ENCODE measurements at places on chromosomes 2 and 18.
A peak's percentile ranks its signal among the peaks of the same experiment; 100 is the strongest.

DNA sequence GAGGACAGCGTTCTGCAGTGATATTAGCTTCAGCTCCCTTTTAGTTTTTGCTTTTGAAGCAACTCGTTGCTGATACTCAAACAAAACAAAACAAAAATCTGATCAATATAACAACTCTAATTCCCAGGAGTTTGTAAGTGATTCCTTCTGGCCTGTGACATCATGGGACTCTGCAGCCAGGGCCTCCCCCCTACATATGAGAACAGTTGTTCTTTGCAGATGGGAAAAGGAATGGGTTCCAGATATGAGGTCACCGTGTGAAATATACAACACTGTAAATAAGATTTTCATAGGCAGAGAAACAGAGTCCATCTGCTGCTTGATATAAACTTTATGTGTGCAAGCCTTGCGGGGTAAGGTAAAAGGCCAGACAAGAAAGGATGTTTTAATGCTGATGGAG lies 56.7 kb downstream of the DIS3L2 start:
- peaks cover 13% of the 10 kb centered on the region for H3K4me1 ChIP-seq
- H3K36me3 ChIP-seq: peaks cover 43% of the 10 kb centered on the region
- no peak overlapping the region for H3K4me3 ChIP-seq
- DNase-seq: no peak
- no peaks in the 10 kb centered on the region for H3K27me3 ChIP-seq

GRCh38 chr2:120275617-120276400 lies 23.2 kb downstream of the RALB start:
- H3K27me3 ChIP-seq: no peaks in the 10 kb centered on the region
- H3K4me3 ChIP-seq: no peak overlapping the region
- DNase-seq: no peak
- peaks cover 4% of the 10 kb centered on the region for H3K36me3 ChIP-seq

- H3K27me3 ChIP-seq: no peaks in the 10 kb centered on the region
- no peak overlapping the region for H3K27ac ChIP-seq
- no peak overlapping the region for H3K4me3 ChIP-seq
- no peak for DNase-seq
- H3K4me1 ChIP-seq: no peaks in the 10 kb centered on the region
Observed at GRCh38 chr18:57921708-57922107, 118.6 kb upstream of the ATP8B1 start.

DNA sequence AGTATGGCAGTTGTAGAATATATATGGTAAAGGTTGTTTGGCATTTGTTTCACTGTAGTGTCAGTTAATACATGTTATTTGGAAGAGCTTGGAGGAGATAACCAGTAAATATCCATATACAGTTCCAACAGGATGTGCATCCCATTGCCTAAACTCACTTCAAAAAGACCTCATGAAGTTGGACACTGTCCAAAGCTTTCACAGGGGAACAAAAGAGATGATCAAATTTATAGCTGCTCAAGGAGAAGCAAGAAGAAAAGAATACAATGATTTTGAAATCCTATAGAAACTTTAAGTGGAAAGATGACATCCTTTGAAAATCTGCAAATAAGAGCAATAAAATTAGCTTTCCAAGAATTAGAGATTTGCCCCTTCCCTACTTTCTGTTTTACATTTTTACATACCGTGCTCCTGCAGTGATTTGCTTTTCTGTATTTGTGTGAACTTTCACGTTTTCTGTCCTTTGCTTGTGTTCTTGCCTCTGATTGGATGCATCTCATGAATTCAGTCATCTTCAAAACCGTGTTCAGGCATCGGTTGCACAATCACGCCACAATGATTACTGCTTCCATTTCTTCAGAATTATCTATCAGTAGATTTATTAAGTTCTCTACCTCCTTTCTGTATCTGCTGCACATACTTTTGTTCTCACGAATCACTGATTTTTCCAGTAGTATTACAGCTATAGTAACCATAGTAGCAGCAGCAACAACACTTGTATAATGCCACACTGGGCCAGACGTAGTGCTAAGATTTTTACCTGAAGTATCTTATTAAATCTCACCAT lies 83.8 kb downstream of the PARD3B start:
- DNase-seq: no peak
- no peaks in the 10 kb centered on the region for H3K27me3 ChIP-seq
- no peaks in the 10 kb centered on the region for H3K4me1 ChIP-seq

- peak overlapping the region; percentile 71 for H3K27ac ChIP-seq
- no peaks in the 10 kb centered on the region for H3K4me1 ChIP-seq
- no peaks in the 10 kb centered on the region for H3K36me3 ChIP-seq
- peak overlapping the region; percentile 56 for H3K4me3 ChIP-seq
Observed at GRCh38 chr18:7946734-7947377, 379.7 kb downstream of the PTPRM start.

- peak; percentile 36 for DNase-seq
- no peaks in the 10 kb centered on the region for H3K36me3 ChIP-seq
- H3K27me3 ChIP-seq: no peaks in the 10 kb centered on the region
- H3K4me3 ChIP-seq: no peak overlapping the region
- no peaks in the 10 kb centered on the region for H3K4me1 ChIP-seq
Observed at GRCh38 chr2:136086253-136087016, 31.5 kb downstream of the CXCR4 start.

GRCh38 chr2:111904726-111905474 lies 6.5 kb downstream of the MERTK start:
- H3K27ac ChIP-seq: no peak overlapping the region
- H3K27me3 ChIP-seq: no peaks in the 10 kb centered on the region
- no peak for DNase-seq
- no peak overlapping the region for H3K4me3 ChIP-seq
- H3K36me3 ChIP-seq: no peaks in the 10 kb centered on the region

- H3K27ac ChIP-seq: no peak overlapping the region
- H3K27me3 ChIP-seq: no peaks in the 10 kb centered on the region
- H3K36me3 ChIP-seq: no peaks in the 10 kb centered on the region
- no peaks in the 10 kb centered on the region for H3K4me1 ChIP-seq
- no peak overlapping the region for H3K4me3 ChIP-seq
- DNase-seq: no peak
Observed at GRCh38 chr2:193476171-193476800, 1281.6 kb upstream of the TMEFF2 start.

GRCh38 chr18:50706199-50706598 lies 113.6 kb downstream of the MRO start:
- no peak overlapping the region for H3K27ac ChIP-seq
- H3K36me3 ChIP-seq: no peaks in the 10 kb centered on the region
- no peak overlapping the region for H3K4me3 ChIP-seq
- no peaks in the 10 kb centered on the region for H3K4me1 ChIP-seq
- no peaks in the 10 kb centered on the region for H3K27me3 ChIP-seq

- no peak for DNase-seq
- no peak overlapping the region for H3K27ac ChIP-seq
- H3K27me3 ChIP-seq: no peaks in the 10 kb centered on the region
- peaks cover 3% of the 10 kb centered on the region for H3K4me1 ChIP-seq
Observed at GRCh38 chr2:127953849-127954248, 68.1 kb upstream of the AMMECR1L start.

DNA sequence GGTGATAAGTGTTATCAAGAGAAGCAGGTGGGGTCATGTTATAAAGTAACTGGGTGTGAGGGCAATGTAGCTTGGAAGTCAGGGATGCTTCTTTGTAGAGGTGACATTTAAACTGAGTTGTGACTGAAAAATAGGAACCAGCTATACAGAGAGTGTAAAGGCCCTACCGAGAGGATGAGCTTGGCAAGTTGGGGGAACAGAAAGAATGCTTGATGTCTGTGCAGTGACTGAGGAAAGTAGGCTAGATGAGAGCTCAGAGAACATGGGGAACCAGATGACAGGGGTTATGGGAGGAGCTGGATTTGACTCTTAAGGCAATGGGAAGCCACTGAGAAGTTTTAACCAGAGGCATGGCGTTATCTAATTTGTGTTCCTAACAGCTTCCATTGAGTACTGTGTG lies 115.3 kb downstream of the DOCK10 start:
- no peak overlapping the region for H3K4me3 ChIP-seq
- H3K27ac ChIP-seq: peak overlapping the region; percentile 88

- H3K4me3 ChIP-seq: no peak overlapping the region
- peaks cover 5% of the 10 kb centered on the region for H3K4me1 ChIP-seq
- no peak overlapping the region for H3K27ac ChIP-seq
- H3K36me3 ChIP-seq: peaks cover 3% of the 10 kb centered on the region
- no peak for DNase-seq
- no peaks in the 10 kb centered on the region for H3K27me3 ChIP-seq
Observed at GRCh38 chr2:69434753-69435152, 2.5 kb downstream of the NFU1 start.

GRCh38 chr2:130776550-130776949 lies 21.2 kb downstream of the AMER3 start:
- no peaks in the 10 kb centered on the region for H3K4me1 ChIP-seq
- H3K27me3 ChIP-seq: no peaks in the 10 kb centered on the region
- H3K27ac ChIP-seq: no peak overlapping the region
- H3K4me3 ChIP-seq: no peak overlapping the region
- H3K36me3 ChIP-seq: no peaks in the 10 kb centered on the region
- no peak for DNase-seq

DNA sequence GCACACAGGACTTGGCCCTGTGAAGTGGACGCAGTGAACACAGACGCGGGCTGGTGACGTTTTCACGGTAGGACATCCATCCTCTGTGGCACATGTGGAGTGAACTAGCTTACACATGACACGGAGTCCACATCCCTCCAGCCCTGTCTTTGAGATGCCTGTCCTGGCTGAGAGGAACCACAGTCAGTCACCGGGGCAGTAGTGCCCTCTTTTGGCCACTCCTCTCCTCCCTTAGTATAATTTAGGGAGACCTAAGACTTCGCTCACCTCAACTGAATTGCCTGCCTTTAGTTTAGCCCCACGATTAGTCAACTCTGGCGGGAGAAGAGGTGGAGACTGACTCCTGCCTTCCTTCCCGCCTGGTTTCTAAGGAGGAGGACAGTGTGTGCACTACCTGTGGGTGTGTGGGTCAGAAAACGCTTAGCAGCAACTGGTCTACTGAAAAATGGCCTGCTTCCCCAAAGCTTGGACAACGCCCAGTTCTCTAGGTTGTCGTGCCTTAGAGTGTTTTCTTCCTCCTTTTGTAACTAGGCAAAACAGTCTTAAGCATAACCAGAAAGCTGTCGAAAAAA lies 70.6 kb downstream of the MBP start:
- H3K27me3 ChIP-seq: no peaks in the 10 kb centered on the region
- no peak for DNase-seq
- no peaks in the 10 kb centered on the region for H3K36me3 ChIP-seq
- H3K4me1 ChIP-seq: 0 out of 2 replicates have a peak, but pooled peaks cover 11% of the 10 kb centered on the region

DNA sequence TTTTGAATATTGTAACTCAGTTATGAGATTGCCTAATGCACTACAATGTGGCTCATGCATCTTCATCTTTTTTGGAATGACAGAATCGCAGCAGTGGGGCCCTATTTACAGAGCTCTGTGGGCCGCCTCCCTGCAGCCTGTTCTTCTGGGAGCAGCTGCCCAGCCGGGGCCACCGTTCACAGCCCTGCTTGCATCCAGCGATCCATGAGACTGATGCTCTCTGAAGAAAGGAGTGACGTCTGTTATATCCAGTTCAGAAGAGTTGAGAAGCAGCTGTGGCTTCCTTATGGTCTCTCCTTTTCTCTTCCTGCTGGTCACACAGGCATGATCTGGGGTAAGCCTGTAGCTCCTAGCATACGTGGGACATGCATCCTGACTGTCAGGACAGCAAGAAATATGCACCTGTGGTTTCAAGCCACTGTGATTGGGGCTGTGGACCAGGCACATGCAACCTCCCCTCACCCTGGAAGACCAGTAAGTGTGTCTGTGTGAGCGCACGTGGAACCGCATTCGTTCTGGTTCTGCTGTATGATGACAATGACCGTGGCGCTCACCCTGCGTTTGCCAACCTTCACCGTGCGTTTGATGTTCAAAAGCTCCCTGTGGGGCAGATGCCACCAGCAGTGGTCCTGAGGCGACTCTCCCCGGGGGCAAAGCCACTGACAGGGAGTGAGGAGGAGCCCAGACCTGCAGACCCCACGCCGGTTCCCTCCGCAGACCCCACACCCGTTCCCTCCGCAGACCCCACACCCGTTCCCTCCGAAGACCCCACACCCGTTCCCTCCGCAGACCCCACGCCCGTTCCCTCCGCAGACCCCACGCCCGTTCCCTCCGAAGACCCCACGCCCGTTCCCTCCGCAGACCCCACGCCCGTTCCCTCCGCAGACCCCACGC lies 189.8 kb downstream of the TMEM18 start:
- DNase-seq: no peak
- peaks cover 6% of the 10 kb centered on the region for H3K4me1 ChIP-seq
- no peak overlapping the region for H3K27ac ChIP-seq
- H3K27me3 ChIP-seq: no peaks in the 10 kb centered on the region

- H3K4me1 ChIP-seq: peaks cover 5% of the 10 kb centered on the region
- H3K4me3 ChIP-seq: no peak overlapping the region
- H3K27ac ChIP-seq: no peak overlapping the region
- no peaks in the 10 kb centered on the region for H3K36me3 ChIP-seq
- no peaks in the 10 kb centered on the region for H3K27me3 ChIP-seq
Observed at GRCh38 chr18:56096861-56097260, 508.9 kb upstream of the TCF4 start.

- DNase-seq: no peak
- peaks cover 34% of the 10 kb centered on the region for H3K4me1 ChIP-seq
- H3K27me3 ChIP-seq: no peaks in the 10 kb centered on the region
- no peak overlapping the region for H3K27ac ChIP-seq
Observed at GRCh38 chr2:47209622-47210021, 54.5 kb upstream of the STPG4 start.

GRCh38 chr2:6216234-6216633 lies 524.0 kb downstream of the SOX11 start:
- DNase-seq: no peak
- H3K36me3 ChIP-seq: no peaks in the 10 kb centered on the region
- no peak overlapping the region for H3K27ac ChIP-seq
- no peaks in the 10 kb centered on the region for H3K27me3 ChIP-seq
- no peak overlapping the region for H3K4me3 ChIP-seq

- no peak overlapping the region for H3K4me3 ChIP-seq
- no peak for DNase-seq
- H3K36me3 ChIP-seq: no peaks in the 10 kb centered on the region
- H3K27me3 ChIP-seq: no peaks in the 10 kb centered on the region
- peaks cover 5% of the 10 kb centered on the region for H3K4me1 ChIP-seq
Observed at GRCh38 chr2:173226899-173227698, 127.6 kb upstream of the CDCA7 start.

GRCh38 chr18:67281746-67282145 lies 234.8 kb downstream of the DSEL start:
- no peaks in the 10 kb centered on the region for H3K27me3 ChIP-seq
- H3K36me3 ChIP-seq: no peaks in the 10 kb centered on the region
- H3K4me3 ChIP-seq: no peak overlapping the region
- no peaks in the 10 kb centered on the region for H3K4me1 ChIP-seq
- DNase-seq: no peak
- peak overlapping the region; percentile 51 for H3K27ac ChIP-seq

- DNase-seq: no peak
- H3K4me1 ChIP-seq: peaks cover 23% of the 10 kb centered on the region
- H3K4me3 ChIP-seq: no peak overlapping the region
- H3K27ac ChIP-seq: no peak overlapping the region
- H3K27me3 ChIP-seq: 0 out of 2 replicates have a peak, but pooled peaks cover 8% of the 10 kb centered on the region
Observed at GRCh38 chr2:41873102-41874031, 174.5 kb upstream of the PKDCC start.

DNA sequence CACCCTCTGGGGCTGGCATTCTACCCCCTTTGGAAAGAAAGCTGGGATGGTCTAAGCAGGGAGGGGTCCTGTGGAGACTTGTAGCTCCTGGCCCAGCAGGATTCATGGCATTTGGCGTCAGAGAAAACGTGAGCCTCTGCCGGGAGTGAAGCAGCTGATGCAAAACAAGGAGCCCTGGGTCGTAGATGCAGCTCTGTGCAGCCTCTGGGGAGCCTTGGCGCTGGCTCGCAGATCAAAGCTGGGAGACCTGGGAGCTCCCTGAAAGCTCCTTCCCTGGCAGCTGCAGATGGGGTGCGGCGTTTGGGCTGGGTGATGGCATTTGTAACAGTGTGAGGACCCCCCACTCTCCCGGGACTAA lies 148.3 kb downstream of the KLHL29 start:
- no peak overlapping the region for H3K4me3 ChIP-seq
- DNase-seq: no peak
- H3K27ac ChIP-seq: no peak overlapping the region
- peaks cover 54% of the 10 kb centered on the region for H3K4me1 ChIP-seq
- no peaks in the 10 kb centered on the region for H3K36me3 ChIP-seq
- no peaks in the 10 kb centered on the region for H3K27me3 ChIP-seq

Data from SK-N-SH (cell line).